ENCODE measurements at places on chromosomes 1 and 21.

GRCh38 chr1:18091660-18092446, 15.7 kb upstream of the IGSF21 start:
- DNase-seq: no peak

- DNase-seq: no peak
Measured at GRCh38 chr1:204495078-204495753, 611 bp upstream of the PIK3C2B start.

- no peak for DNase-seq
Measured at GRCh38 chr1:226679853-226680516, 59.1 kb downstream of the ITPKB start.

GRCh38 chr1:29543586-29543985, 307.3 kb downstream of the PTPRU start:
- DNase-seq: no peak

DNA sequence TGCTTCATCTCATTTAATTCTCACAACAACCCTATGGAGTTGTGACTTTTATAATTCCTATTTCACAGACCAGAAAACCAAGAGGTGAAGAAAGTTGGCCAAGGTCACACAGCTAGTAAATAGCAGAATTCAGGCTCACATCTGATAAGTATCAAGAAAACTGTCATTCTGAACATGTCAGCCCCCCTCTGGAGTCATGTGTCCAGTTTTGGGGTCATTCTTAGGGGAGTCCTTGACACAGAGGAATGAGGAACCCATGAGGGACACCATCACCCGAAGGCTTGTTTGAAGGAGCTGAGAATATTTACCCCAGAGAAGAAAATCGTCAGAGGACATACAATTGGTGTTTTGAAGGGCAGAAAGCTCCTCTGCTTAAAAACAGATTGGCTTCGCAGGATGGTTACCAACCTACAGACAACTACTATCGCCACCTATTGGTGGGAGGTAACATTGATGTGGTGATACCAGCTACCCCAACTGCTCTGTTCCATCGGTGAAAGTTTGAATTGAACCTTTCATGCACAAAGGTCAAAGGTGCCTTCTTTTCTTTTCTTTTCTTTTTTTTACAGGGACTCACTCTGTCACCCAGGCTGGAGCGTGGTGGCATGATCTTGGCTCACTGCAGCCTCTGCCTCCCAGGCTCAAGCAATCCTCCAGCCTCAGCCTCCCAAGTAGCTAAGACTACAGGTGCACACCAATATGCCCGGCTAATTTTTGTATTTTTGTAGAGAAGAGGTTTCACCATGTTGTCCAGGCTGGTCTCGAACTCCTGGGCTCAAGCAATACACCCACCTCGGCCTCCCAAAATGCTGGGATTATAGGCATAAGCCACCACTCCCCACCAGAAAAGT, 31.3 kb downstream of the NCMAP start:
- DNase-seq: no peak

DNA sequence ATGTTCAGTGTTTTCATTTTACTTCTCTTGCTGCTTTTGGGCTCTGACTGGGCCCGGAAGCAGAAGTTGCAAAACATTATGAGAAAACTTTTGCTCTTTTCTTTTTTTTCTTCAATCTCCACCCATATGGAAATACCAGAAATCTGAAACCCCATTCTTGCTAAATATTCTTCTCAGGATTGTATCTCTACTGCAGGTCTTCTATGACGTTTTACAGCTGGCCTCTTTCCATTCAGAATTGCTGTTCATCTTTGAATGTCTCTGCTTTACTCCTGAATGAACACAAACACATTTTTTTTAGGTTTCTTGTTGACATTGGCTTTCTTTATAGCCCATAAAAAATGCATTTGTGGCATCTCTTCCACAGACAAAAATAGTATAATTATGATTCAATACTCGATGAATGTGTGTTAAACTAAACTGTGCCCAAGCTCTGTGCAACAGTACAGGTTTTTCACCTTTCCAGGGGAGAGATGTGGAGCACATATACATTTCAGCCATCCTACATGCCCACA, 18.8 kb downstream of the PTPRC start:
- peak; percentile 77 for DNase-seq

DNA sequence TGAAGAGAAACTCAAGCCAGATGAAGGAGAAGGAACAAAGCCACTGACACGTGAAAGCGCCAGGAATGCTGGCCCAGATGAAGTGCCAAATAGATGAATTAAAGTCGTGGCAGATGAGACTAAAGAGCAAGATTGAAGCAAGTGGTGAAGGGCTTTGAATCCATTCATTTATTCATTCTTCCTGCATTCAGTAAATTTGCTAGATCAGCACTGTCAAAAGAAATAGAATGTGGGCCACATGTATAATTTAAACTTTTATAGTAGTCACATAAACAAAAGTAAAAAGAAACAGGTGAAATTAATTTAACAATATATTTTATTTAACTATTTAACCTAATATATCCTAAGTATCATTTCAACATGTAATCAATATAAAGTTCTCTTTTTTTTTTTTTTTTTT, 135.6 kb downstream of the ZZZ3 start:
- DNase-seq: no peak
